Erythroblast (primary cell): ENCODE measurements at places on chromosomes 7 and 10.
A peak's percentile ranks its signal among the peaks of the same experiment; 100 is the strongest.

GRCh38 chr7:69199661-69200060, 398.6 kb upstream of the AUTS2 start:
- DNase-seq: no peak

DNA sequence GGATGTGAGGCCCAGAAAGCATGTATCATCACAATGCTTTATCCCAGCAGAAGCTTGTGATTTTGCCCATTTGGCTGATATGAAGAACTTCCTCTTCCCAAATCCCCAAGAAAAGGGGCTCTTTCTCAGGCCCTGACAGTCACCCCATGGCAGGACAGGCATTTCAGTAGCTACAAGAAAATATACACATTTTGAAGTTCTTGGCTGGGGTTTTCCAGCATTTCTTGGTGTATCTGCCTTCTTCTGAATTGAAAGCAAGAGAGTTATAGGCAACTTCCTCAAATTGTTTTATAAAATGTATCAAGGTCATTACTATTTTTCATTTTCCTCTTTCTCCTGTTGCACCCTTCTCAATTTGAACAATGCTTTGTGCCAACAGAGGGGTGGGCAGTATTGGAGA, 63.3 kb upstream of the PDLIM1 start:
- no peak for DNase-seq

- no peak for DNase-seq
Observed at GRCh38 chr7:44693641-44694313, 54.9 kb upstream of the ZMIZ2 start.

GRCh38 chr10:4825868-4826791, at the start of gene AKR1E2:
AKR1E2 (plus strand) TSS chr10:4826207; CDS start chr10:4826325, 118 bp downstream.
- DNase-seq: peak; percentile 88
